ENCODE measurements at places on chromosomes 12 and 14.

GRCh38 chr14:80133457-80133856 lies 77.8 kb downstream of the DIO2 start:
- no peak for DNase-seq

GRCh38 chr14:96466918-96467317 lies 35.3 kb upstream of the PAPOLA start:
- DNase-seq: no peak

DNA sequence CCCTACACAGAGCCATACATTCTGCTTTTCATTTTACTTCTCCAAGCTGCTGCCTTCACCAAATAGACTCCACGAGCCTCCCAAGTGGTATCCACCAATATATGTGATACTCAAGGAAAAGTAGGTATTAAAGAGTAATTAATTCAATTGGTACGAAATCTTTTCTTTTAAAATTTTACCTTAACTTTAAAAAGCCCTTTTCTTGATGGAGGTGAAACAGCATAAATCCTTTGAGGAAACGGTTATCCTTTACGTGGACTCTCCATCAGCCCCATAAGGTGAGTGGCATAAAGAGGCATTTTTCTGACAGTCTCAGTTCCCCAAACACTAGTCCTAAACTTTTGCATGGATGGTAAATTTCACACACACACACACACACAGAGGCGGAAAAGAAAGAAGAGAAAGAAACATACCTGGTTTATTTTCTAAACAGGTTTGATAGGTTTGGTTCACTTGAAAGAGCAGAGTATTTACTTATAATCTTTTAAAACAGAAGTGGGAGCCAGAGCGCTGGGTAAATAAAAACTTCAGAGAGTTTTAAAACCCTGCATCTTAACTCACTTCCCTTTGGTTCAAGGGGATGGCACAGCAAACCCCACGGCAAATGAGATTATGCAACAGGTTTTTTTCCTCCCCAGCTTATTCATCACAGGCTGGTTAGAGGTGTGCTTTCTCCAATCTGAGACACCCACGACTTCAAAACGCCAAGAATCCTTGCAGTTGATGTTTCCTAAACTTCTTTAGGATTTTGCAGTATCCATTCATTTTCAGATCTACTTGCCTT lies 1.9 kb downstream of the DUSP16 start:
- peak; percentile 33 for DNase-seq

- no peak for DNase-seq
Measured at GRCh38 chr12:69642531-69642930, 31.8 kb upstream of the LRRC10 start.

DNA sequence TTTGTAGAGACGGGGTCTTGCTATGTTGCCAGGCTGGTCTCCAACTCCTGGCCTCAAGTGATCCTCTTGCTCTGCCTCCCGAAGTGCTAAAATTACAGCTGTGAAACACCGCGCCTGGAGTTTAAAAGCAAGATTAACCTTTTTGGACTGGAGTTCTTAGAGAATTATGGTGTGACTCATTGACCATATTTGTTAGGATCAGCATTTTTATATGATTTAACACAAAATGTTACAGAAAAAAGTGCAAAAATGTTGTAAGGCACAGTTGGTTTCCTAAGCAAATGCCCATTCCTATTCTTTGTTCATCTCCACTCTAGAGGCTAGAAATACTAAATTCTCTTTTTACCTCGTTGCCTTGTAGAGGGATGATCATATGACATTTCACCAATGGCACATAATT lies 27.6 kb downstream of the SLC35E3 start:
- DNase-seq: no peak

- DNase-seq: no peak
Measured at GRCh38 chr14:76937181-76938091, 91.1 kb downstream of the IRF2BPL start.

DNA sequence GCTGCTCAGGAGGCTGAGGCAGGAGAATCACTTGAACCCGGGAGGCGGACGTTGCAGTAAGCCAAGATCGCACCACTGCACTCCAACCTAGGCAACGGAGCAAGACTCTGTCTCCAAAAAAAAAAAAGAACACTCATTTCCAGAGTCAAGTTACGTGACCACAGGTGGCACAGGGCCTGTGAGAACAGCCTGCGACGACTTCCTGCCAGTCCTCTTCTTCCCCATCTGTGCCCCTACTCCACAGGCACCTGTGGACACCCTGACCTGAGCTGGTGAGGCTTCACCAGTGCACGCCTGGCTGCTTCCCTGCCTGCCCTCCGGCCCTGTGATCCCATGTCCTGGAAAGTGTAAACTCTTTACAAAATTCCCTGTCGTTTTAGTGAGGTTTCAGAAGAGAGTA lies 77.7 kb downstream of the PPP2R5C start:
- no peak for DNase-seq

- no peak for DNase-seq
Measured at GRCh38 chr14:88868558-88869159, 44.2 kb downstream of the TTC8 start.

GRCh38 chr12:123106640-123107359 lies 44.1 kb downstream of the PITPNM2 start:
- DNase-seq: peak; percentile 19

DNA sequence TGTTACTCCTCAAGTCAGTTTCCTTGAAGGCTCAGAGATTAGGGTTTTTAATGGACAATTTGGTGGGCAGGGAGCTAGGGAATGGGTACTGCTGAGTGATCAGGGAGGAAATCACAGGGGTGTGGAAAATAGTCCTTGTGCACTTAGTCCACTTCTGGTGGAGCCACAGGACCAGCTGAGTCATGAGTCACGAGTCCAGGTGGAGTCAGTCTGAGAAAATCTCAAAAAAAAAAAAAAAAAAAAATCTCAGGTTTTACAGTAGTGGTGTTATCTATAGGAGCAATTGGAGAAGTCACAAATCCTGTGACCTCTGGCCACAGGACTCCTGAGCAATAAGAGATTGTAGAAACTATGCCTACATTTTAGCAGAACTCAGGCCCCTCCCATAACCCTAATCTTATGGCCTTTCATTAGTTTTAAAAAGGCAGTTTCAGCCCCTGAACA lies 28.2 kb upstream of the AMN1 start:
- no peak for DNase-seq

- no peak for DNase-seq
Measured at GRCh38 chr12:101634724-101635123, 40.0 kb downstream of the MYBPC1 start.

DNA sequence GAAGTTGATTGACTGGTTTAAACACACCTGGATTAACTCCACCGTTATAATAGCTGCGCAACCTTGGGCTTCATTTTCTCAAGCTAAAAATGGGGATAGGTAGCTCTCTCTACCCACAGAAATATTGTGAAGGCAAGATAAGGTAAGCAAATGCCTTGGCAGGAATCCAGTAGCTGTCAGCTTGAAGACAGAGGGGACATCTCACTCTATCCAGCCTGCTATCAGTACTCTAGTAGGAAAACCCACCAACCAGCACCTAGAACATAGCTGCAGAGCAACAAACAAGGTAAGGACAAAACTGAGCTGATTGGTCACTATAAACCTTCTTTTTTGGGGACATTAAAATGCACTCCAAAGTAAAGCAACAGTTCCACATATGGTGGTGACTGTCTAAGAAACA lies 7.7 kb downstream of the CSRP2 start:
- DNase-seq: no peak

DNA sequence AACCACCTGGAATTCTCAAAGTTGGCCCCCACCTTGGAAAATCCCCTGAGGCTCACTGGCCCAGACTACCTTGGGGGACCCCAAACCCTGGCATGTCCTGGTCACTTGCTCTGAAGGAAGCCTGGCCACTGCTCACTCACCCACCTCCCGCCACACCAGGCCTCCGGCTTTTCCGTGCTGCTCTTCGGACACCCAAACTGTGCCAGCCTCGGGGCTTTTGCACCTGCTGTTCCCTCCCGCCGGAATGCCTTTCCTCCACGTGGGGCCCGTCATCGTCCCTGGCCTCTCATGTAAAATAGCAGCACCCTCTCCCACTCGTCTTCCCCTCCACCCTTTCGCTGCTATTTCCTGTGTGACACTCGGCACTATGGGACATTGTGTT lies 87.2 kb upstream of the NCOR2 start:
- DNase-seq: no peak

- no peak for DNase-seq
Measured at GRCh38 chr14:82045339-82045738, 511.7 kb upstream of the SEL1L start.

GRCh38 chr12:70645494-70646317 lies 8.5 kb upstream of the PTPRB start:
- peak; percentile 1 for DNase-seq

DNA sequence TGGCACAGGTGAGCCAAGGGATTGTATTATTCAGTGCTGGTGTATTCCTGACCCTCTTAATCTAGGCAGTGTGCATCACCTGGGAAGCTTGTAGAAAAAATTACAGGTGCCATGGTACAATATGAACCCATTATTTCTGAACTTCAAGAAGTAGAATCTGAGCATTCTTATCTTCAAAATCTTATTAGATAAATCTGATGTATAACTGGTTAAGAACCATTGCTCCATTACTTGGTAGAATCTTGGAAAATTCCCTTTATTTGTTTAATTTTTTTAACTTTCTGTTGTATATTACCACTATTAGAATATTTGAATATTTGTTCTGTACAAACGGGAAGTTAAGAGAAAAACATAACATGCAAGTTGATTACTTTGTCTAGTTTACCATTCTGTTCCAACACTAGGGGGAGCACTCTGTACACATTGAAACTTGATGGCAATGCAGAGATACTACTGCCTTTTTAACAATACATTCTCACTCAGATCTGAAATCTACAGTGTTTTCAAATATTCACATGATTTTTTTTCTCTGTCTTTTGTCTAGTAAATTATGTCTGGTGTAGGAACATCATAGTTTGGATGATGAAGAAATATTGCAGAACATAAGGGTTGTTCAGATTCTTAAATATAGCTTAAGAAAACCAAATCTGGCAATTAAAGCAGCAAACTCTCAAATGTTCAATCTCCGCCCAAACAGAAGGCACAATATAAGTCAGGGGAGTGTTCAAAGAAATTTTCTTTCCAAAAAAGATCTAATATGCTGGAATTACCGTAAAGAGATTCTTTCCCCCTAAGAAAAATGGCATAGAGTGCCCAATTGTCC lies 196.6 kb downstream of the PCNX1 start:
- DNase-seq: no peak

DNA sequence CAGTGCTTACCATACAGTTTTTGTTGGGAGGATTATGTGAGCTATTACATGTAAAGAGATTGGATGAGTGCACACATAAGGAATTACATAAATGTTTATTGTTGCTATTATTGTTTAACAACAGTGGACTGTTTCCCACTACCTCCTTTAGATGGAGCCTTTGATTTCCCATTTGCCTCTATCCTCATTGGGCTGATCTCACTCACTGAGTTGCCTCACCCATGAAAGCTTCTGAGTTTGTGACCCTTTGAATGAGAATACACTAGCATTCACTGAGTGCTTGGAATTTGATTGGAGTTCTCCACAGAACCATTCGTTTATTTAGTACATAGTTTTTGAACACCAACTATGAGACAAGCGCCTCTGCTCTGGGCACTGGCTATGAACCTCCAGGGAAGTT lies 121.0 kb downstream of the HELB start:
- DNase-seq: no peak

DNA sequence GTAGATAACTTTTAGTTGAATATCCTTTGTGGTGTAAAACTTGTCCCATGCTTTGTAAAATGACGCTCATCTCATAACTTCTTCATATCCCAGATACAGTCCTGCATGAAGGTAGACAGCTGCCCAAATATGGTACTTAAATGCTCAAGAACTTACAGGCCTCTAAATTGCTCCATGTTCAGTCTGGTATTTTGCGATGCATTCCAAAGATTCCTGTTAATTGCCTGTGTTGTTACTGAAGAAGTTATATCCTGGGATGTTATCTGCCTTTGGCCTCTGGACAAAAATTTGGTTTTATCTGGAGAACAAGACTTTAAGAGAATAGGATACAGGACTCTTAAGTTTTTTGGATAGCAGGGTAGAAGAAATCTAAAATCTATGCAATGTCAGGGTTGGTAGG lies 473.0 kb downstream of the PCNX1 start:
- no peak for DNase-seq

DNA sequence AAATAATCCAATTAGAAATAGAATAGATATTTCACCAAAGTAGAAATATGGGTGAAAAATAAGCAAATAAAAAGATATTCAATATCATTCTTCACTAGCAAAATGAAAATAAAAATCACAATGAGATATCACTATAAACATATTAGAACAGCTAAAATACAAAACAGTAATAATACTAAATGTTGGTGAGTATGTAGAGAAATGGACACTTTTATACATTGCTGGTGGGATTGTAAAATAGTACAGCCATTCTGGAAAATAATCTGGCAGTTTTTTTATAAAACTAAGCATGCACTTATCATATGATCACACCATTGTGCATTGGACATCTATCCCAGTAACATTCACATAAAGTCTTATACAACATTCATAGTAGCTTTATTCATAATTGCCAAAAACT lies 320.2 kb upstream of the OR4E1 start:
- DNase-seq: no peak

DNA sequence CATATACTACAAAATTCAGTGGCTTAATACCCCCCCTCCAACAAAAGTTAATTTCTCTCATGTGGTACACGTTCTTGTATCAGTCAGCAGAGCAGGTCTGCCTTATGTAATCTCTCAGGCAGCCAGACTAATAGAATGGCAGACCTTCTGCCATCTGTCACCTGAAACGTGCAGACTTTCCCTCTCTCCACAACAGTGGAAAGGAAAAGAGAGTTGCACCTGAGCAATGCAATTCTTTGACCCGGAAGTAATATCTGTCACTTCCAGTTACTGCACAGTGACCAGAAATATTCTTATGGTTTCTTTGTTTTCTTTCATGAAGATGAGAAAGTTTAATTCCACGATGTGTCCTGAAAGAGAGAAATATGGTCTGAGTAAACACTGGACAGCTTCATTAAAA lies 14.4 kb downstream of the KERA start:
- DNase-seq: no peak

DNA sequence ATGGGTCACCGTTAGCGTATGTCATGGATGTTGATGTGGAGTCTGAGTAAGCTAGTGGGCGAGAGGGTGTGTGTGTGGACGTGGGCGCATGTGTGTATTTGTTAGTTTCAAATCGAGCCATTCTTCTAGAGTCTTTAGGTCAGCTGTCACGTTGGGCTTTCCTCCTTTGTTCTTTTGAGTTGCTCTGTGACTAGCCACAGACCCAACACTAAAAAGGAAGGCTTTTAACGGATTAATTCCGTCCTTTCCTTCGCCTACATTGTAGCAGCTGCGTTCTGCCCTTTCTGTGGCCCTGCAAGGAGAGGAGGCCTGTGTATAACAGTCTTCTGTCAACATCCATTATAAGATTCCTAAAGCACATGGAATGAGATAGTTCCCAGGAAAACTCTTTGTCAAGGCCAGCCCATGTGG lies 117.2 kb upstream of the DNM1L start:
- DNase-seq: no peak

- DNase-seq: no peak
Measured at GRCh38 chr12:5094551-5094950, 50.9 kb downstream of the KCNA5 start.

Measured in stimulated activated CD8-positive, alpha-beta memory T cell treated with anti-CD3 and anti-CD28 coated beads, Interleukin-15, amount 100 ng/mL, for 1 hour (primary cell).